ENCODE measurements at places on chromosomes 5 and 9.

- no peak for DNase-seq
These were observed 69.9 kb downstream of the ACTBL2 start for GRCh38 chr5:57412680-57413079.

DNA sequence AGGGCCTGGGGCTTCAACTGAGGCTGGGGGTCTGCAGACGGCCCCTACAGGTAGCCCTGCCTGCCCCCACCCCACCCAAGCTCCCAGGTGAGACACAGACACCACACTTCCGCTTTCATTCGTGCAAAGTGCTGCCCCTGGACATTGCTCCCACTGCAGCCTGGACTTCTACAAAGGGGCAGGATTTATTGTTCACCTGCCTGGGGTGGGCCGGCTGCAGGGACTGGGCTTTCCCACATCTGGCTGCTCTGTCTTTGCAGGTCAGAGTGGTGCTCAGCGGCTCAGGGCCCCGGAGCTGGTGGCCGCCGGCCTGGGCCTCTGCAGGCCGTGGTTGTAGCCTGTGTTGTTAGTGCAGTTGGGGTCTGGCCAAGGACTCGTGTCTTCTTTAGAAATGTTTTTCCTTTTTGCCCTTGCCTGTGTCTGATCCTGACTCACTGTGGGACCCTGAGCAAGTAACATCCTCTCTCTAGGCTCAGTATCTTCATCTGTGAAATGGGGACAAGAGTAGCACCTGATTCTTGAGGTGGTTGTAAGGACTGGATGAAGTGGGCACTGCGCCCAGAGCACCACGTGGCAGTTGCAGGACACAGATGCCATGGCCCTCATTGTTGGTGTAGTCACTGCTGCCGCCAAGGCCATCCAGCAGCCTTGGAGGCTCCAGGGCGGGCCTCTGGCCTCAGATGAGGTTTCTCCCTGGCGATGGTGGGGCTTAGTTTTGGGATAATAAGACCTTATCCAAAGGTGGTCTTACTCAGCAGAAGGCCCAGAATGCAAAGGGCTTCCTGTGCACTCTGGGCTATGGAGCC lies 143.9 kb downstream of the CACNA1B start:
- DNase-seq = no peak

DNA sequence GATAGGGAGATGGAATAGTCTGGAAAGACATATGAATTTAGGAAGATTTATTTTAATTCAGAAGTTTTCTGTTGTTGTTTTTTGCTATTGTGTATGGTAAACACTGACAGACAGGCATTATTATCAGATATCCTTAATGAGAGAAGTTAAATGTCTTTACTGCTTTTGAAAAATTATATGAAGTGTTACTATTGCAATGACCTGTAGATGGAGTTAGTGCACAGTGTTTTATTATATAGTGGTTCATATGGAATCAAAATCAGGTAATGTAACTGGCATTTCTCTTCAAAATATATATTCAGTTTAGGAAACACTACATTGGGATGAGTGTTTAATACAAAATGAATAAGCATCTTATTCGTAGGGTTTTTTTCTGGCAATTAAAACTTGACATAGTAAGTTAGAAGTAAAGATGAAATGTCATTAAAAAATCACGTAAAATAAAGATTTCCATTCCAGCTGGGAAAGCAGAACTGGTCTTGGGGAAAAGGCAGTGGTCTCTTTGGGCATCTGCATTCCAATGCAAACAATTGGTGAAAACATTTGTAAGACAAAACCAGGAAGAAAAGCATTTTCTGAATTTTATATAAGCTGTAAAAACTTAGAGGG lies 3.9 kb downstream of the GABRA1 start:
- DNase-seq = no peak

- DNase-seq = no peak
These were observed 4.3 kb downstream of the PCDH1 start for GRCh38 chr5:141873933-141874261.

GRCh38 chr5:148725675-148726074 lies 71.3 kb upstream of the HTR4 start:
- no peak for DNase-seq

DNA sequence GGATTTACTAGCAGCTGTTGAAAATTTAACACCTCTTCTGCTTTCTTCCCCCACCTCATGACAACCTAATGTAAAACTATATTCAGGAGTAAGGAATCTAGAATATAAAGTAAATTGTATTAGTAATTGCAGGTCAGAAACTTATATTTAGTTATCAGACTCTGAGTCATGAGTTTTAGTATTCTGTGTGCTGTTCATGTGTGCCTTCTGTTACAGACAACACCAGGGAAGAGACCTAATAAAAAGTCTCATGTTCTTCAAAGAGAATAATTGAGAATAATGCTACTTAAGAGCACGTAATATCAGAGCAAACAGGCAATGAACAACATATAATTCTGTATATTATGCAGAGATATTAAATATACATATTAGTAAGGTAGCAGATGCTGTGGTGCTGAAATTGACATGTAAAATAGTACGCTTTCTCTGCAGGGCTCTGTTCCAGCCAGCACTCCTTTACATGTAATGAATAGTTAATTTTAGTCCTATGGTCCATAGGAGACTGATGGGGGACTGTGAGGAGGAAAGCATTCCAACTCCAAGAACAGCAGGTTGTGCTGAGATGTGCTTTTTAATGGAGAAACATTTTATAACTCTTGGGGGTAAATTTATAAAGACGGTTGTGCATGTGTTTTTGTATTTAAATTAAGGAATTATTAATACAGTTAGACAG lies 106.4 kb downstream of the ZSWIM6 start:
- no peak for DNase-seq

- DNase-seq = no peak
These were observed 35.8 kb downstream of the C7 start for GRCh38 chr5:40945111-40945510.

DNA sequence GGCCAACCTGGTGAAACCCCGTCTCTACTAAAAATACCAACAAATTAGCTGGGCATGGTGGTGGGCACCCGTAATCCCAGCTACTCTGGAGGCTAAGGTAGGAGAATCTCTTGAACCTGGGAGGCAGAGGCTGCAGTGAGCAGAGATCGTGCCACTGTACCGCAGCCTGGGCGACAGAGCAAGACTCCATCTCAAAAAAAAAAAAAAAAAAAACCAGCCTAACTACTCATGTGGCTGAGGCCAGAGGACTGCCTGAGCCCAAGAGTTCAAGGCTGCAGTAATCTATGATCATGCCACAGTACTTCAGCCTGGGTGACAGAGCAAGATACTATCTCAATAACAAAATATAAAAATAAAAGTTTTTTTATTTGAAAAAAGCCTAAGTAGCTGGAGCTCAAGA lies 3.2 kb downstream of the UBTD2 start:
- no peak for DNase-seq

- peak; percentile 73 for DNase-seq
These were observed 36.4 kb upstream of the TCF7 start for GRCh38 chr5:134077926-134078580.

DNA sequence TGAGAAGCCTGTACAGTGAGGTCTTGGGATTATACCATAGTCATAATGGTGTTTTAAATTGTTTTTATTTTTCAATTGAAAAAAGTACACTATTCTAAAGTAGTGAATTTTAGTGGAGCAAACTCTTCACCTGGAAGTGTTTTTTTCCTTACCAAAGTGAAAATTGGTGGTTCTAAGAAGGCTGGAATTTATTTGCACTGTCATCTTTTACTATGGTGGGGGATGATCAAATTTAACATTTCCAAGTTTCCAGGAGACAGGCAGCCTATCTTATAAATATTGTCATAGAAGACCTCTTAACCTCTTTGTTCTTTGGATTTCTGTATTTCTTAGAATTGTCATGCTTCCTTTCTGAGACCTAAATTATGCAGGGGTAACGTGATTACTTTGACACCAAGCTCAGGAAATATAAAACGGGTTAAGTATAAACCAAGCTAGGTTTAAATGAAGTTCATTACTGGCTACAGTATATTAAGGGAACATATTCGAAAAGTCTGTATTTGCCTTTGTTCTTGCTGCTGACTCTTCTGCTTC lies 20.2 kb downstream of the NDFIP1 start:
- DNase-seq = no peak

GRCh38 chr5:126855266-126855665 lies 78.3 kb downstream of the LMNB1 start:
- no peak for DNase-seq

DNA sequence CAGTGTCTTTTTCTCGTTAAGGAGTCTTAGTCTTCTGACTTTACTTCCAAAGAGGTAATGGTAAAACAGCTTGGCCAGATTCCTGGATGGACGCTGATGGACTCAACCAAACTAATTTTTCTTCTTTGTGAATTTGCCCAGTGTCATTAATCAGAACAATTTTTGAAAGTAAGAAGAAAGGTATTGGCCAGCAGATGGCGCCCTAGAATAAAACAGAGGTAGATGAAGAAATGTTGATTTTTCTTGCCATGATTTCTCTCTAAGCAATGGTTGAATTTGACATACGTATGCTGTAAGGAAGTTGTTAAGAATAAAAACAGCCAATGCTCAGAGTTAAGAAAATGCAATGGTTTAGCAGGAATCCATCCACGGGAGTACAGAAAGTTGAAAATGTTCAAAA lies 500.0 kb downstream of the DIRAS2 start:
- peak; percentile 71 for DNase-seq

DNA sequence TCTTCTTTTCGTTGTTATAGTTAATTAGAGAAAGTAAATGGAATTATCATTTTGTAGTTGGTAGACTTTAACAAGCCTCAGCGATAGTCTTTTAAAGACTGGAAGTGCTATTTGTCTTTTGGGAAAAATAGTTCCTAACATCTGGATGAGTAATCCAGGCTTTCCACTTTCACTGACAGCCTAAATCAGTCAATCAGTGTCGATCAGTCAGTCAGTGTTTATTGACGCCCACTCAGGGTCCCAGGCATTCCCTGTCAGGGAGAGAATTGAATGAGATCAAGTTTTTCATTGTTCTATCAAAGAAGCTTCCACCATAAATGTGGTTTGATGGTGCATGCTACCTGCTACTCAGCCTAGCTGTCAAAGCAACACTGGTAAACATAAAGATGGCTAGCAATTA lies 2.6 kb downstream of the ABL1 start:
- no peak for DNase-seq

DNA sequence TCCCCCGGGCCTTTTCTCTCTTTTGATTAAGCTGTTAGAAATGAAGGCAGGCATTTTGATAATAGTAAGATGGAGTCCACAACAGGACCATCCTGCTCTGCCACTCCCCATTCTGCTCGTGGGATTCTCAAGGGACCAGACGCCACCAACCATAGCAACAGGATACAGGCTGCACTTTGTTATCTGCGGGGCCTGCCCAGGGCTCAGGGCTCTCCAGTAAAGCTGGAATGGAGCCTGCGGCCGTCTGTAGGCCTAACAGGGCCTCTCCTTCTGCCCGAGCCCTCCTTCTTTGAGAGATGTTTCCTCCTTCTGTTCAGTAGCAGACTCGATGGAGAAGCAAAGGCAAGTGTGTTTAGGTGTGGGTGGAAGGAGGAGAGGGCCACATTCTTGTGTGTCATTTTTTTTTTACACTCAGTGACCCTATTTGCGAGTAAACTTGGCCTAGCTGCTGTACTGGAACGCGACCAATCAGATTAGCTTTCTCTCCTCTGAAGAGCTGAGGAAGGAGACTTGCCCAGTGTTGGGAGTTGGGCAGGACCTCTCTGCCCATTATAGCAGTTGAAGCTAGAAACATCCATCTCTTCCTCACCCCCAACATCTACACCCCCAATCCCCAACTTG lies 8.9 kb upstream of the EPB41L4B start:
- no peak for DNase-seq

DNA sequence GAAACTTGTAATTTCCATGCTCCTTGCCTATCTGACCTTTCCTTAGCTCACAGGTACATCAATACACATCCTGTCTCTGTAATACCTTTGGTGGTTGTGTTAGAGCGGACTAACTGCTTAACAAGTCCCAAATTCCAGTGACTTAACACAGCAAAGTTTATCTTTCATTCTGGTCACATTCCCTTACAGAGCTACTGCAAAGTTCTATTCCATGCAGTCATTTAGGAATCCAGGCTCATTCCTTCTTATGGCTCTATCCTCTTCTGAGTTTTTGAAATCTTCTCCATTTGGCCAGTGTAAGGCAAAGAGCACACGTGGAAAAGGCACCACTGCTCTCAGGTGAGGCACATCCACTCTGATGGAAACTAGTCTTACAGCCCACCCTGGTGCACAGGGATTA lies 238.6 kb upstream of the ANKRD55 start:
- no peak for DNase-seq

GRCh38 chr5:172754596-172755356 lies 16.2 kb downstream of the DUSP1 start:
- no peak for DNase-seq

DNA sequence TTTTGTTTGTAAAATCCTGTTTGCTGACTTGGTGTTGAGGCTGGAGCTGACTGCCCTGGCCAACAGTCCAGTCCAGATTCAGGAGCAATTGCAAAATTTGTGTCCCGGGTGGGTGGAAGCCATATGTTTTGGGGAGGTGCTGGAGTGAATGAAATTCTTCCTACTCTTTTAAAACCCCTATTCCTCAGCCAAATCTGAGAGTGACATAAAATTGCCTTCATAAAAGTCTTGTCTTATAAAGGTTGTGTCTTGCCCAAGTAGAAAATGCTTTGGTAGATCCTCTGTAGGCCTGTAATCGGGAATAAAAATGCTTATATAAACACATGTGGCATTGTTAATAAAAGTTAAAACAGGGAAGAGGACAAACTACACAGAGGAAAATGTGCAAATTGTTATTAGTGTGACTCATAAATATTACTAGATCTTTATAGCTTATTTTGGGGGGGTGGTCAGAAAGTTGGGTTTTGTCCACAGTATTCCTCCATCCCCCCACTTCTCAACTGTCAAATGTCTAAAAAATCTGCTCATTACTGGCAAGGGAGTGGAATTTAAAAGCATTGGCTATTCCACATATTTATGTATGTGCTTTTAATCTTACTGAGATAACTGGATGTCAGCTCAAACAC lies 45.6 kb downstream of the NNT start:
- DNase-seq = no peak

GRCh38 chr9:123868002-123868401 lies 61.9 kb downstream of the DENND1A start:
- DNase-seq = no peak

DNA sequence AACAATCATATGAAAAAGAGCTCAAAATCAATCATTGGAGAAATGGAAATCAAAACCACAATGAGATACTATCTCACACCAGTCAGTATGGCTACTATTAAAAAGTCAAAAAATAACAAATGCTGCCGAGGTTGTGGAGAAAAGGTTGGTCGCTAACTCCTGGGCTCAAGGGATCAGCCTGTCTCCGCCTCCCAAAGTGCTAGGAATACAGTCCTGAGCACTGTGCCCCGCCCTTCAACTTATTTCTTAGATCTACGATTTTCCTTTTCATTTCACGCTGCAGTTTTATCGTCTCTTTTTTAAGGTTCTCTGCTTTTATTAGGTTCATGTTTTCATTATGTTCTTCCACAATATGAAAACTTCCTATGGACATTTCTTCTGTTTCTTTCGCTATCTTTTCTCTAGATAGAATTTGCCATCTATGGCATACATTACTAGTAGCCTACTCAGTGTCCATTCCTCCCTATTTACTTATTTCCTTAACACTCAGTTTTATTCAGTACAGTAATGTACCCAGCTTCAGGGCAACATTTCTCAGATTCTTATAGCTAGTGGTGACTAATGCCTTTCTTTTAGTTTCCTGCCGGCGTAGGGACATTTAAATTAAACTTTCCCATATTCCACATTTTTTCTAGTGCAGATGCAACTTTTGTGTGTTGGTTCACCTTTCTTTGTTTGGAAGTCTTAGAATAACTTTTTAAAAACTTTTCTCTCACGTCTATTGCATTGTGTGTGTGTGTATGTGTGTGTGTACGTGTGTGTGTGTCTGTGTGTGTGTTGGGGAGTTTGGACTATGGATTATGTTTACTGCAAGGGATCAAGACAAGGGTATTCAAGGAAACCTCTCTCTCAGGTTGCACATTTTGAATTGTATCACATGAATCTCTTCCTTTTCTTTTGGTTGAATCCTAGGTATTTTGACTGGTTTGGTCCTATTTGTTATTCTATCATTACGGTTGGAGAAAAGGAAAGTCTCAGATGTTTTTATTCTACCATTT lies 21.6 kb upstream of the FBN2 start:
- no peak for DNase-seq

Measured in activated CD8-positive, alpha-beta memory T cell treated with anti-CD3 and anti-CD28 coated beads for 24 hours (primary cell).